Activated naive CD8-positive, alpha-beta T cell treated with anti-CD3 and anti-CD28 coated beads, Interleukin-2, amount 10 ng/mL, durations not matched to agents 7 days and 5 days (primary cell): ENCODE measurements at places on chromosomes 1 and 21. TPM values are rescaled to one million over a fixed set of nuclear protein-coding genes. Genes with fewer than 3 reads are reported as not detected.

DNA sequence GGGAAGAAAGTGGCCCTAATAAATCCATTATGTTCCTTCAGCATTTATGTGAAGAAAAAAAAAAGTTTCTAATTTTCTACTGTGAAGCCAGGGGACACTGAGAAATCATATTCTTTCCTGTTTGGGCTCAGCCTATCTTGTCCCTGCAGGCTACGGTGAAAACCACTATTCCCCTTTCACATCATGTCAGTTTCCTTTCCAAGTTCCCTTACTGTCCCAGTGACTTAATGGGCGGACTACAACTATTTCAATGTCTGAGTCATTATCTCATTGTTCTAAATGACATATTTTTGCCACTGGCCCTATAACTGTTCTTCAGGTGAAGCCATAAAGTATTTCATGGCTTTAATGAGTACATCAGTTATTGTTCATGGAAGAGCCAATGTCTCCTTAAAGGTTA is 71.3 kb upstream of the BEND5 start:
- DNase-seq, result no peak
- peaks cover 8% of the 10 kb centered on the region for H3K27me3 ChIP-seq
- no peak overlapping the region for H3K4me3 ChIP-seq
- no peaks in the 10 kb centered on the region for H3K4me1 ChIP-seq
- no peak overlapping the region for H3K27ac ChIP-seq

- no peaks in the 10 kb centered on the region for H3K36me3 ChIP-seq
- peaks cover 3% of the 10 kb centered on the region for H3K27me3 ChIP-seq
- H3K4me3 ChIP-seq, result no peak overlapping the region
- DNase-seq, result no peak
- no peak overlapping the region for H3K27ac ChIP-seq
Measured at GRCh38 chr1:99540744-99541143, 105.2 kb upstream of the PALMD start.

GRCh38 chr1:207054491-207054890 is 1.4 kb downstream of the PFKFB2 start:
- no peaks in the 10 kb centered on the region for H3K27me3 ChIP-seq
- no peak for DNase-seq

GRCh38 chr1:230922620-230923019 is 54.3 kb upstream of the C1orf198 start:
- no peak for DNase-seq
- peaks cover 14% of the 10 kb centered on the region for H3K36me3 ChIP-seq
- H3K27ac ChIP-seq, result peak overlapping the region; percentile 27
- H3K4me3 ChIP-seq, result no peak overlapping the region
- no peaks in the 10 kb centered on the region for H3K27me3 ChIP-seq

GRCh38 chr1:159201642-159202041 is 3.0 kb upstream of the ACKR1 start:
- no peak overlapping the region for H3K27ac ChIP-seq
- H3K4me3 ChIP-seq, result no peak overlapping the region
- peaks cover 10% of the 10 kb centered on the region for H3K4me1 ChIP-seq
- H3K27me3 ChIP-seq, result peaks cover 20% of the 10 kb centered on the region
- H3K36me3 ChIP-seq, result no peaks in the 10 kb centered on the region

- DNase-seq, result no peak
- H3K4me3 ChIP-seq, result no peak overlapping the region
- no peak overlapping the region for H3K27ac ChIP-seq
- peaks cover 26% of the 10 kb centered on the region for H3K27me3 ChIP-seq
- H3K4me1 ChIP-seq, result peaks cover 6% of the 10 kb centered on the region
Measured at GRCh38 chr21:42650033-42650370, 3.4 kb upstream of the PDE9A start.

GRCh38 chr1:114323959-114324661 is 170.4 kb upstream of the SYT6 start:
- H3K4me3 ChIP-seq, result no peak overlapping the region
- H3K36me3 ChIP-seq, result no peaks in the 10 kb centered on the region
- H3K27me3 ChIP-seq, result peaks cover 8% of the 10 kb centered on the region
- DNase-seq, result no peak
- peaks cover 6% of the 10 kb centered on the region for H3K4me1 ChIP-seq
- H3K27ac ChIP-seq, result no peak overlapping the region

- DNase-seq, result no peak
- peaks cover 7% of the 10 kb centered on the region for H3K36me3 ChIP-seq
- H3K4me1 ChIP-seq, result peaks cover 4% of the 10 kb centered on the region
- H3K27ac ChIP-seq, result no peak overlapping the region
Measured at GRCh38 chr1:108504447-108504846, 54.3 kb downstream of the NBPF6 start.

- H3K27me3 ChIP-seq, result no peaks in the 10 kb centered on the region
- H3K4me3 ChIP-seq, result no peak overlapping the region
Measured at GRCh38 chr1:13801655-13802486, 101.9 kb downstream of the PRDM2 start.

- no peak overlapping the region for H3K4me3 ChIP-seq
- H3K4me1 ChIP-seq, result no peaks in the 10 kb centered on the region
- no peaks in the 10 kb centered on the region for H3K36me3 ChIP-seq
- no peak overlapping the region for H3K27ac ChIP-seq
Measured at GRCh38 chr1:69076631-69077030, 491.1 kb upstream of the LRRC7 start.

- no peaks in the 10 kb centered on the region for H3K36me3 ChIP-seq
- peaks cover 43% of the 10 kb centered on the region for H3K4me1 ChIP-seq
- H3K27ac ChIP-seq, result peak overlapping the region; percentile 81
- H3K4me3 ChIP-seq, result no peak overlapping the region
- DNase-seq, result no peak
Measured at GRCh38 chr1:154755858-154756730, 114.0 kb downstream of the KCNN3 start.

- DNase-seq, result no peak
- H3K36me3 ChIP-seq, result peaks cover 10% of the 10 kb centered on the region
- H3K4me1 ChIP-seq, result peaks cover 16% of the 10 kb centered on the region
- no peaks in the 10 kb centered on the region for H3K27me3 ChIP-seq
Measured at GRCh38 chr21:42534421-42535378, 21.0 kb downstream of the SLC37A1 start.

DNA sequence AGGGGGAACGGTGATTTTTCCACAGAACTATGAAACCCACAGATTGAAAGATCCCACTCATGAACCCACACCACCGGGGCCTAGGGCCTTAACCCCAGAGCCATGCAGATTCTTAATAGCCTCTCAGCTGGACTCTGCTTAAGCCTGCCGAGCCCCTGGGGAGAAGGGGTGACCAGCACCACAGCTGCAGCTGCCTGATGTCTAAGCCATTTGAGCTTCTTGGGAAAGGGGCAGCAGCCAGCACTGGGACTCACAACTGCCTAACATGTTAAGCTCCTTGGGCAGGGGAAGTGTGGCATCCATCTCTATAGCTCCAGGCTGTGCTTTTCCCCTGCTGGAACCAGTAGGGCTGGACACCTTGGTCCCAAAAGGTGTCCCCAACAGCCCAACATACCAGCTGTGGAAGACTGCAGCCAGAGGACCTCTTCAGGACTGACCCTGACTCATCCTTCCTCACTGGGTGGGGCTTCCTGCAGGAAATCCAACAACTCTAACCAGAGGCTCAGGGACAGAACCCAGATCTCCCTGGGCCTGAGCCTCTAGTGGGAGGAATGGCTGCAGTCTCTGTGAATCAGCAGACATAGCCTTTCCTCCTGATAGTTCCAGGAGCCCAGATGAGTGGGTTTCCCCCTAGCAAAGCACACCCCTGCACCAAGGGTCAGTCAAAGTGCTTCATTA is 34.6 kb upstream of the FMO3 start:
- no peak overlapping the region for H3K4me3 ChIP-seq
- DNase-seq, result no peak
- no peaks in the 10 kb centered on the region for H3K27me3 ChIP-seq
- H3K36me3 ChIP-seq, result no peaks in the 10 kb centered on the region
- no peaks in the 10 kb centered on the region for H3K4me1 ChIP-seq

DNA sequence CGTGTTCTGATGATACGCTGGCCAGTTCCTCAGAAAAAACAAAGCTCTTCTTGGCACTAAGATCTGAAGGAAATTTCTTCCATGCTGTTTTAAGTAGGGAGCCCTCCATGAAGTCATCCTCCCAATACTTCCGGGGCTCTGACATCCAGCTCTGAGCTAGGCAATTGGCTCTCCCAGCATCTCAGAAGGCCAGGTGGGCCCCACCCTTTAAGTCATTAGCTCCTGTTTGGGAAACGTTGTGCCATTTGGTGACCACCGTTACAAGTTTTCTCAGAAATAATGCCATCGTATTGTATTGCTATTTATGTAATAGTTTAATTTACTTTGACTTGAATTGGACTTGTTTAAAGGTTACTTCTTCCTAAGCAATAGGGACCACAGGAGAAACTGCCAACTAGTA is 130.3 kb upstream of the EDN2 start:
- peaks cover 8% of the 10 kb centered on the region for H3K4me1 ChIP-seq
- H3K27ac ChIP-seq, result no peak overlapping the region
- no peak overlapping the region for H3K4me3 ChIP-seq
- DNase-seq, result no peak

DNA sequence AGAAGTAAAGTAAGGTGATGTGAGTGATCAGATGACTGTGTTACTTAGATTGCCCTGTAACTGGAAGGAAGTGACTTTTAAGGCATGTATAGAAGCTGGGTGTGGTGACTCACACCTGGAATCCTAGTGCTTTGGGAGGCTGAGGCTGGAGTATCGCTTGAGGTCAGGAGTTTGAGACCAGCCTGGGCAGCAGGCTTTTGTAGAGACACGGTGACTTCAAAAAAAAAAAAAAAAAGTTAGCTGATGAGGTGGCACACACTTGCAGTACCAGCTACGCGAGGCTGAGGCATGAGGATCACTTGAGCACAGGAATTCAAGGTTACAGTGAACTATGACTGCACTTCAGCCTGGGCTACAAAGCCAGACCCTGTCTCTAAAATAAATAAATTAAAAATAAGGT is 2.3 kb upstream of the USP16 start:
- H3K27me3 ChIP-seq, result no peaks in the 10 kb centered on the region
- H3K27ac ChIP-seq, result peak overlapping the region; percentile 80
- peaks cover 2% of the 10 kb centered on the region for H3K36me3 ChIP-seq
- peak overlapping the region; percentile 37 for H3K4me3 ChIP-seq

- no peaks in the 10 kb centered on the region for H3K27me3 ChIP-seq
- no peak overlapping the region for H3K4me3 ChIP-seq
- H3K27ac ChIP-seq, result peak overlapping the region; percentile 30
- no peaks in the 10 kb centered on the region for H3K4me1 ChIP-seq
- peaks cover 28% of the 10 kb centered on the region for H3K36me3 ChIP-seq
Measured at GRCh38 chr21:44394733-44395132, 41.3 kb downstream of the TRPM2 start.

DNA sequence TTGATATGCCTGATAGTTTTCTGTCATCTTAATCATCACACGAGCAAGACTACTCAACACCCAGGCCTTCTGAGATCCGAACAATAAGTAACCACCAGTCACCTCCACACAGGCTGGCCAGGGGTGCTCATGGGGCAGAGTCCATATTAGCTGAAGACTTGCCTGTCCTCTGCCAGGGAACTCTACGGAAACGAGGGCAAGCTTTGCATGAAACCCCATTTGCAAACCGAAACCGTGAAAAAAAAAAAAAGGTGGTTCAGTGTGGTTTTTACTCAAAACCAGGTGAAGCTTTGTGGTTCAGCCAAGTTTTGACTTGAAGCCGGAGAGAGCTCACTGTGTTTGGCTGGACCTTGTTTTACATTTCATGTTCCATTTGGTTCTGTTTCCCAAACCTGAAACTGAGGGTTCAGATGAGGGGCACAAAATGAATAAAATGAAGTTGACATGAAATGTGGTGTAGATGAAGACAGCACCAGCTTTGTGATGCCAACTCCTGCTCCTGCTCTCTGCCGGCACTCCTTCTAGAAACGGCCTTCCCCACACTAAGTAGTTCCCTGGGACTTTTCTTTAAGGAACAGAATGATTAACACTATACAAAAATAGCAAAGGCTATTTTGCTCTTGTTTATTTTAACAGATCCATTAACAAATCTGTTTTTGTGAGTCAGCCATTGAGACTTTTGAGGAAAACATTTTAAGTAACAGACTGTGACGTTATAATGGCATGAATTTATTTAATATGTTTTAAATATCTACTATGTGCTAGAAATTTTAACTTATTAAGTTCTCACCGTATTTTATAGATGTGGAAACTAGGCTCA is 74.7 kb downstream of the RUNX1 start:
- H3K36me3 ChIP-seq, result peaks cover 11% of the 10 kb centered on the region
- peak overlapping the region; percentile 68 for H3K27ac ChIP-seq
- peaks cover 32% of the 10 kb centered on the region for H3K4me1 ChIP-seq

DNA sequence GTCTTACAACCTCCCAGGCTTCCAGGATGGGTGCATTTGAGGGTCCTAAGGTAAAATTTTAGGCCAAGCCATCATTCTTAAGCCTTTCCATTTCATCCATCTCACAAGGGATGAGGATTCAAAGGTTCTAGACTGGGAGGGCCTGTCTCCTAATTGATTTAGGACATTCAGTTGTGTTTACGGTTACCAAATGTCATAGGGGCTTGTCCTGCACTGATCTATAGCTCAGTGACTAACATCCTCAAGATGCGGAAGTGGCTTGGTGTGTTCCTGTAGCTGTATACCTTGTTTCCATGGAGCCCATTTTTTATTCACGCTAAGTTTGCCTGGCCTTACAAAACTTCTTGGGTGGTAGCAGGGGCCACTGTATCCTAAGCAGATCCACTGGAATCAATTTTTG is 52.8 kb downstream of the DUSP10 start:
- peaks cover 2% of the 10 kb centered on the region for H3K36me3 ChIP-seq
- H3K27me3 ChIP-seq, result no peaks in the 10 kb centered on the region
- H3K4me1 ChIP-seq, result peaks cover 12% of the 10 kb centered on the region
- H3K4me3 ChIP-seq, result no peak overlapping the region

DNA sequence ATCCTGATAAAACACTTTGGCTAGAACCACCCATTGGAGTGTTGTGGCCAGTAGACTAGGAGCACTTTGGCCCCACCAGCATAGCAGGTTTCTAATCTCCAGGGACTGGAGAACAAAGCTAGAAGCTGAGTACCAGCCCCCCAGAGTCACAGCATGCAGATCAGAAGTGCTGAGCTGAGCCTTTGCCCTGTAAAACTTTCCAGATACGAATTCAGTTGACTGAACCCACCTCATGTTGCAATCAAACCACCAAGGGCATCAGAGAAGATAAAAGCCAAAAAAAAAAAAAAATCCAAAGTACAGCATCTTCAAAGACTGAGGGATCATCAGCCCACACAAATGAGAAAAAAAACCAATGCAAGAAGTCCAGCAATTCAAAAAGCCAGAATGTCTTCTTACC is 8.7 kb upstream of the CD53 start:
- H3K4me1 ChIP-seq, result peaks cover 6% of the 10 kb centered on the region
- no peaks in the 10 kb centered on the region for H3K27me3 ChIP-seq
- DNase-seq, result no peak
- peaks cover 41% of the 10 kb centered on the region for H3K36me3 ChIP-seq
- H3K27ac ChIP-seq, result peak overlapping the region; percentile 28
- no peak overlapping the region for H3K4me3 ChIP-seq

Gene AMY1A
- not detected for total RNA-seq

Gene CCDC181
- total RNA-seq, result not detected

Gene PLXNA2
- total RNA-seq, result 2.1 TPM

Gene LCE1A
- total RNA-seq, result not detected

Gene KCNE1
- total RNA-seq, result not detected
